Stimulated activated CD4-positive, alpha-beta T cell treated with anti-CD3 and anti-CD28 coated beads, Interleukin-12 subunit alpha, Interleukin-12 subunit beta, amount 100 ng/mL, for 24 hours (primary cell): ENCODE measurements at places on chromosomes 7 and 10.

DNA sequence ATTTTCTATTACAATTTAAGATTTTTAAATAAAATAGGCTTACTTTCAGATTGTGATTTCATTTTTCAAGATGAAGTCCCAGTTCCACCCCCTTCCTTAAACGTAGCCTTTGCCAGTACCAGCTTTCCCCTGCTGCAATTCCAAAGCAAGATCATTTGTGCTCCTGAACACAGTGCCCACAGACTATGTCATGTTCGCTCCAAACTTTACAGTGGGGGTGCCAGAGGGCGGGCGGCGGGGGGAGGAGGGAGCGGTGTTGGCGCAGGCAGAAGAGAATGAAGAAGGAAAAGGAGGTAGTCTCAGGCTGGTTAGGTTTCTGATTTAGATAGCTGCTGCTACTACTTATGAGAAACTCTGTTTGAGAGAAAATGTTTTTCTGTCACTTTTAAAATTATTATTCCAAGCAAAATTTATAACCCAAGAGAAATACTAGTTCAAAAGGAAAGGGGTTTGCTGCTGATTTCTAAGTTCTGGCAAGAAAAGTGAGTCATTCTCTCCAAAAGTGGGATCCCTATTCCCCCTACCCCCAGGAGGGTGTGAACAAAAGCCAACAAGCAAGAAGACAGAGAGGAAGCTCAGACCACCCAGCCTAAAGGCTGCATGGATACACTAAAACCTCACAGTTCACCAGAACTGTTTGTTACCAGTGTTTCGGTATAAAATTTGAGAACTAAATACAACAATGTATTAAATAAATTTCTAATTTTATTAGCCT is 109.6 kb downstream of the SRPK2 start:
- no peak for DNase-seq

DNA sequence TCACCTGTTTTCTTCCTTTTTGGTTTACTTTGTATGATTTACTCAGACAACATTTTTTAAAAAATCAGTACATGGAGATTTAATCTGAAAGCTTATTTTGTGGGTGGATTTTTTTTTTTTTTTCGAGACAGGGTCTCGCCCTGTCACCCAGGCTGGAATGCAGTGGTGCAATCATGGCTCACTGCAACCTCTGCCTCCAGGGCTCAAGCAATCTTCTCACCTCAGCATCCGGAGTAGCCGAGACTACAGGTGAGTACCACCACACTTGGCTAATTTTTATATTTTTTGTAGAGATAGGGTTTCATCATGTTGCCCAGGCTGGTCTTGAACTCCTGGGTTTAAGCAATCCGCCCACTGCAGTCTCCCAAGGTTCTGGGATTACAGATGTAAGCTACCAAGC is 2.5 kb downstream of the GSTO1 start:
- DNase-seq = no peak

DNA sequence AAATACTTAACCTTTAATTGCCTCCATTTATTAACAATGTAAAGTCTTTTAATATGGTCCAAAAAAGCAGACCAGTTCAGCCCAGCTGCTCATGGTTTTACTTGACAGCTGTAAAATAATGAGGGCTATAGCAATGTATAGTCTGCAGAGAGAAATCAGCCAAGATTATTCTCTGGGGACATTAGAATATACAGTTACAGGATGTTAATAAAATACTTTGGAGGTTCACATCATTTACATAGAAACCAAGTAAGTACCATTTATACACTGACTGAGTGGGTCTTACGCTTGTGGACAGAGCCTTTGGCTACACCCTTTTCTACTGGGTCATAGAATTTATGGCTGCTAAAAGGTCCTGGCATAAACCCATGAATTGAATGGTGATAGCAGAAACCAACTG is 340.7 kb upstream of the CELF2 start:
- no peak for DNase-seq

DNA sequence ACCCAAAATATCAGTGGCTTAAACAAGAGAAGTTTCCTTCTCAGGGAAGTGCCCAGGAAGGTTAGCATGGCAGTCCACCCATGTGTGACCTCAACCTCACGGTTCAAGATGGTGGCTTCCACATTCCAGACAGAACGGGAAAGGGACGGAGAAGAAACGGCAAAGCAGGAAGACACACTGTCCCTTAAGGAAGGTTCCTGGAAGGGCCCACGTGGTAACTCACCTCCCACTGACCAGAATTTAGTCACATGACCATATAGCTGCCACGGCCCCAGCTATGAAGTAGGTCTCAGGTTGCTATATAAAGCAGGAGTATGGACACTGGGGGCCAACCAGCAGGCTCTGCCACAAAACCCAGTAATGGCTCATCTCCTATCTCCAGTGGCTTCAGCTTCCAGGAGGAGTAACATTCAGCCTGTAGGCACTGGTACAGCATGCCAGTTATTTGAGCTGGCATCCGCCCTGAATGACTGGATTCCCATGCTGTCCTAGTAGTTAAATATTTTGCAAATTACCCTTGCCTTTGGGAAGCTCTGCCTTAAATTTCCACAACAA is 278.5 kb upstream of the KLF14 start:
- no peak for DNase-seq

- no peak for DNase-seq
Measured at GRCh38 chr7:113060100-113060499, 26.5 kb downstream of the GPR85 start.
